ENCODE measurements at places on chromosomes 12 and 14. TPM values are rescaled to one million over a fixed set of nuclear protein-coding genes. Genes with fewer than 3 reads are reported as not detected.

DNA sequence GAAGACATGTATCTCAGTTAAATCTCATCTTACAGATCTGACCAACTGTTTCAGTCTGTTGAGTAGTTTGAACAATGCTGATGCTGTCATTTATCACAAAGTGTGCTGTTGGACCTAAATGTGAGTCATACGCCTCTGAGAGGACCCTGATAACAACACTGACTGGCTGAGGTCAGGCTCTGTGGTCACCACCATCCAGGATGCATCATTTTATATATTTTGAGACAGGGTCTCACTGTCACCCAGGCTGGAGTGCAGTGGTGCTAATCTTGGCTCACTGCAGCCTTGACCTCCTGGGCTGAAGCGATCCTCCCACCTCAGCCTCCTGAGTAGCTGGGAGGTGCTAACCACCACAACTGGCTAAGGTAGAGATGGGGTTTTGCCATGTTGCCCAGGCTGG, 181.0 kb upstream of the RGS6 start:
- DNase-seq: no peak
- no peaks in the 10 kb centered on the region for H3K36me3 ChIP-seq
- no peaks in the 10 kb centered on the region for H3K27me3 ChIP-seq
- H3K27ac ChIP-seq: no peak overlapping the region
- no peak overlapping the region for H3K4me3 ChIP-seq

GRCh38 chr14:99659333-99659741, 14.4 kb downstream of the HHIPL1 start:
- no peak overlapping the region for H3K27ac ChIP-seq
- H3K4me1 ChIP-seq: no peaks in the 10 kb centered on the region
- no peak for DNase-seq
- no peak overlapping the region for H3K4me3 ChIP-seq

The TDG gene
- 41.0 TPM for total RNA-seq

DNA sequence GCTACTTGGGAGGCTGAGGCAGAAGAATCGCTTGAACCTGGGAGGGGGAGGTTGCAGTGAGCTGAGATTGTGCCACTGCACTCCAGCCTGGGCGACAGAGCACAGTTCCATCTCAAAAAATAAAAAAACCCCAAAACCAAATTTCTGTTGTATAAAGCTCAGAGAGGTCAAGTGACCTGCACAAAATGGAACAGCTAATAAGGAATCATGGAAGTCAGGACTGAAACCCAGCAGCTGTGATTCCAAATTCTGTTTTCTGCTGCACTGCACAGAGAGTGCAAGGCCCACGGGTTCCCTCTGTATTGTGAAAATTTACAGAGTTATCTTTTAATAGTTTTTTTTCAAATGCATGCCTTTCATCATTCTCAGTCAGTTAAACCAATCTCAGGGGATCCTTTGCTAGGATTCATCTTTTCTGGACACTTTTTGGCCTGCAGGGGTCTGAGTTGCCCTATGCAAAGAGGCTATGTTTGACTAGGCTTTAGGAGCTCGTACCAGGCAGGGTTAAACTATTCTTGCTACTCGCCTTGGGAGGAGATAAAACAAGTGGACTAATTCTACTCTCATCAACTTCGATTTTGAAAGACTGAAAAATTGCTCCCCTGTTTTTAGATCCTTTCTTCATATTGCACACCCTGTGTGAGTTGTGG, 26.1 kb upstream of the AACS start:
- H3K4me1 ChIP-seq: no peaks in the 10 kb centered on the region
- H3K36me3 ChIP-seq: no peaks in the 10 kb centered on the region
- DNase-seq: no peak
- H3K4me3 ChIP-seq: no peak overlapping the region
- no peaks in the 10 kb centered on the region for H3K27me3 ChIP-seq

- no peaks in the 10 kb centered on the region for H3K27me3 ChIP-seq
- DNase-seq: no peak
- H3K27ac ChIP-seq: no peak overlapping the region
Measured at GRCh38 chr12:92524489-92524888, 178.3 kb upstream of the PLEKHG7 start.

DNA sequence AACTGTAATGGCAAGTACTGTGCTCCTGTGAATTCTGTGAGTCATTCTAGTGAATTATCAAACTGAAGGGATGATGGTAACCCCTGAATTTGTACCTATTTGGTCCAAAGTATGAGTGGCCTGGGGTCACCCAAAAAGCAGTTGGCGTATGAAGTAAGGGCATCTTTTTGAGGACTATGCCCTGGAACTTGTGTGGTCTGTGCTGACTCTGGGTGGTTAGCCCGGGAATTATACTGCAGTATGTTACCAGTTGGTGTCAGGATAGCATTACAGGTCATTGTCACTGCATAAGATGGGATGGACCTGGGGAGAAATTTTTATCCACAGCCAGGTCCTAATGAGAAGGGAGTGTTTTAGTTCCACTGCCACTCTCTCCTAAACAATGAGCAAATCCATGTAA, 174.7 kb downstream of the SSPN start:
- no peak overlapping the region for H3K27ac ChIP-seq
- no peaks in the 10 kb centered on the region for H3K36me3 ChIP-seq
- no peaks in the 10 kb centered on the region for H3K4me1 ChIP-seq

- no peak for DNase-seq
- no peak overlapping the region for H3K4me3 ChIP-seq
- H3K27ac ChIP-seq: no peak overlapping the region
- no peaks in the 10 kb centered on the region for H3K36me3 ChIP-seq
- peaks cover under 1% of the 10 kb centered on the region for H3K27me3 ChIP-seq
Measured at GRCh38 chr12:105961821-105962671, 176.7 kb downstream of the NUAK1 start.

Measured in lung (tissue), 17 donors.